Activated CD4-positive, alpha-beta T cell treated with anti-CD3 and anti-CD28 coated beads, Interleukin-2, amount 50 U/mL, for 1 hour (primary cell): ENCODE measurements at places on chromosomes 16 and 17.

- no peak for DNase-seq
These were observed 42.1 kb upstream of the DLX4 start for GRCh38 chr17:49926886-49927285.

DNA sequence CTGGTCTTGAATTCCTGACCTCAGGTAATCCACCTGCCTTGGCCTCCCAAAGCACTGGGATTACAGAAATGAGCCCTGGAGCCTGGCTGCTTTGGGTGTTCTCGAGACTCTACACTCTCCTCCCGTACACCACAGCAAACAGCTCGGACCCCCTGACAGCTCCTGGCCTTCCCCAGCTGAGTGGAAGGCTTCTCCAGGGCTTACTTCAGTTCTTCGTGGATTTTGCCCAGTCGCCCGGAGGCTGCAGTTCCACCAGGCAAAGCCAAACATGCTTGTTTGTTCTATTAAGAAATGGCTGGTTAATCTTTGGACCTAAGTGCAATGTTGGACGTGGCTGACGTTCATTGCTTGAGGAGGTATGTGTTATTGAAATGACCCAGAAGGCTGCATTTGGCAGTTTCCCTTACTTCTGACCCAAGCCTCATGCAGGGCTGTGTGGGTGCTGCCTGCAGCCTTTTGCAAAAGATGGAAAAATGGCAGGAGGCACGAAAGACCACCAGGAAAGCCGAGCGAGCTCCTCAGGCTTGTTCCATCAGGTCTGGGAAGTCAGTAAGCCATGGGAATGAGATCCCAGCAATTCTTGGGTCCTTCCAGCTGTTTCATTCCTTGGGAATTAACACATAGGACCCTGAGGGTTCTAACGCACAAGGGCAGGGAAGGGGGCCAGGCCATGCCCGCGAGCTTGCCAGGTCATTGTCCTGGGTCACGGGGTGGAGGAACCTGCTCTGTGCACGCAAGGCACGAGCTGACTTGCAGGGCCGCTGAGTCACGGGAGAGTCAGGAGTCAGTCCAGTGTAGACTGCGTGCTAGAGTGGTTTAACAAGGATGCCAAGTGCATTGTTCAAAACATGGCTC is 23.9 kb upstream of the KLHDC4 start:
- DNase-seq = no peak

- DNase-seq = no peak
These were observed 22.5 kb downstream of the GPR139 start for GRCh38 chr16:20051147-20051546.

DNA sequence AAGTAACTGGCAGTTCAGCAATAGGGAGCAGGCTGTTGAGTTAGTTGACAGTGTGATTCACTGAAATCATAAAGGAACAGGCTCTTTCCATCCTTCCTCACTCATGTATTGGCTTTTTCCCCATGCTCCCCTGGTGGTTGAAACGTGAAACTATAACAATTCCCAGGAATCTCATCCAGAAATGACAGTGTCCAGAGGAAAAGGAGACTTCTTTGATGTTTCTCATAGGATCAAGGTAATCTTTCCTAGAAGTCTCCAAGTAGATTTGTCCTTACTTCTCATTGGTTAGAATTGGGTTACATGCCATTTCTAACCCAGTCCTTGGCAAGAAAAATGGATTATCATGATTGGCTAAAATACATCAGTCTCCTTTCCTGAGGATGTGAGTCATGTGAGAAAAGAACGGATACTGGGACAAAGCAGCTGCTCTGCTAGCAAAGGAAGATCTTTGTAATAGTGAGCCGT is 14.4 kb downstream of the TTC19 start:
- no peak for DNase-seq

GRCh38 chr17:63203652-63204051 is 237.6 kb downstream of the TANC2 start:
- DNase-seq = no peak

DNA sequence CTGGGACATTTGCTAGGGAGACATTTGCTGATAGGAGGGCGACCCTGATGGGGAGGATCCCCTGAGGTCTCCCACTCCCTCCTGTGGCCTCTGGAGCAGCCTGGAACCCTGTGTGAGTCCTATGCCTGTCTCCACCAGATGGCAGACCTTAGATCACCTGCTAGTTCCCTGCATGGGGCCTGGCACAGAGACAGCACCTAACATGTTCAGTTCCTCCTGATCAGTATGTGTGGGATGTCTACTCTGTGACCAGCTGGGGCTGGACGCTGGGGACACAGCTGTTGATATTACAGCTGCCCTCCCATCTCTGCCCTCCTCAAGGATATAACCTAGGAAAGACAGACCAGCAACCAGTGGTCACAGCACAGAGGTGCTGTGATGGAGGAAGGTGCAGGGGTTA is 1.1 kb upstream of the ADCY7 start:
- peak; percentile 52 for DNase-seq

- DNase-seq = no peak
These were observed 5.0 kb downstream of the RNF227 start for GRCh38 chr17:7911116-7911515.
